ENCODE measurements at places on chromosomes 4 and X.

GRCh38 chr4:90815569-90815968 lies 688.4 kb downstream of the CCSER1 start:
- H3K4me1 ChIP-seq = no peaks in the 10 kb centered on the region
- no peak overlapping the region for H3K4me3 ChIP-seq
- no peaks in the 10 kb centered on the region for H3K36me3 ChIP-seq
- H3K27me3 ChIP-seq = no peaks in the 10 kb centered on the region

DNA sequence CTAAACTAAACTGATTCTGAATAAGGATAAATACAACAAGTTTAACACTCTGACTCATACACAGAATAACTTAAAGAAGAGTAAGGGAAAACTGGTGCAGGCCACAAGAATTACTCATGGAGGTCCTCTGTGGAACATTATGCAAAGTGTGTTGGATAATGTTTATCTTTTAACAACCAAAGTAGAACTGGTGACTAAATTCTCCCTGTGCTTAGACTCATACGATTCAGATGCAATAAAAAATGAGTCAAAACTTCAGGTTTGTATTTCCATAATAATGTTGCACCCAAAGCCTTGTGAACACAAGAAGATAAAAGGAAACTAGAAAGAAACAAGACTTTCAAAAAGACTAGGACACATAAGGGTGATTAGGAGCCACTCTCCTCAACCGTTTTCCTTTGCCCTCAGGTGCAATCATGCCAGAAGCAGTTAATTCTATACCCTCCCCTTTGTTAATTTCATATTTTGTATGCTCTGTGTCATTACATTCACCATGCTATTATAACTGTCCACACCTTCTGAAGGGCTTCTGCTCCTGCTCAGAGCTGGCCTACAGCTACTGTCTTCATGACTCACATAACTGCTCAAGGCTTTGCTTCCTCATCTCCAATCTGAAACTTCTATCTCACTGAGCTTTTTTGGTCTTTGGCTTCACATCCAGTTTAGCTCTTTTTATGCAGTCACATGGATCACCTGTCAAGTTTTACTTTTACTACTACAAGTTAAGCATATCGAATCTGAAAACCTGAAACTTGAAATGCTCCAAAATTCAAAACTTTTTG lies 60.2 kb downstream of the KCNIP4 start:
- H3K27ac ChIP-seq = no peak overlapping the region
- H3K27me3 ChIP-seq = no peaks in the 10 kb centered on the region
- H3K36me3 ChIP-seq = no peaks in the 10 kb centered on the region
- no peak overlapping the region for H3K4me3 ChIP-seq
- H3K4me1 ChIP-seq = no peaks in the 10 kb centered on the region

GRCh38 chr4:95178938-95179337 lies 369.8 kb downstream of the UNC5C start:
- no peaks in the 10 kb centered on the region for H3K4me1 ChIP-seq
- no peaks in the 10 kb centered on the region for H3K36me3 ChIP-seq
- H3K27me3 ChIP-seq = no peaks in the 10 kb centered on the region
- H3K27ac ChIP-seq = no peak overlapping the region

DNA sequence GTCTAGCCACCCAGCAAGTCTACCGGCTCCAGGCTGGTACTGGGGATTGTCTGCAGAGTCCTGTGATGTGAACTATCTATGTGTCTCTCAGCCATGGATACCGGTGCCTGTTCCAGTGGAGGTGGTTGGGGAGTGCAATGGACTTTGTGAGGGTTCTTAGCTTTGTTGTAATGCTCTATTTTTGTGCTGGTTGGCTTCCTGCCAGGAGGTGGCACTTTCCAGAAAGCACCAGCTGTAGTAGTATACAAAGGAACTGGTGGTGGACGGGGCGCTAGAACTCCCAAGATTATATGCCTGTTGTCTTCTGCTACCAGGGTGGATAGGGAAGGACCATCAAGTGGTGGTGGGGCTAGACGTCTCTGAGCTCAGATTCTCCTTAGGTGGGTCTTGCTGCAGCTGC lies 306.4 kb upstream of the POF1B start:
- H3K4me3 ChIP-seq = no peak overlapping the region
- no peaks in the 10 kb centered on the region for H3K36me3 ChIP-seq
- no peak for DNase-seq
- no peaks in the 10 kb centered on the region for H3K27me3 ChIP-seq

GRCh38 chr4:40394236-40394635 lies 59.1 kb downstream of the CHRNA9 start:
- H3K4me1 ChIP-seq = peaks cover 7% of the 10 kb centered on the region
- H3K36me3 ChIP-seq = no peaks in the 10 kb centered on the region
- H3K4me3 ChIP-seq = no peak overlapping the region
- no peak for DNase-seq
